Activated naive CD4-positive, alpha-beta T cell treated with Interleukin-2 at 50 U/mL for 16 hours (primary cell): ENCODE measurements at places on chromosomes 1 and 21.

DNA sequence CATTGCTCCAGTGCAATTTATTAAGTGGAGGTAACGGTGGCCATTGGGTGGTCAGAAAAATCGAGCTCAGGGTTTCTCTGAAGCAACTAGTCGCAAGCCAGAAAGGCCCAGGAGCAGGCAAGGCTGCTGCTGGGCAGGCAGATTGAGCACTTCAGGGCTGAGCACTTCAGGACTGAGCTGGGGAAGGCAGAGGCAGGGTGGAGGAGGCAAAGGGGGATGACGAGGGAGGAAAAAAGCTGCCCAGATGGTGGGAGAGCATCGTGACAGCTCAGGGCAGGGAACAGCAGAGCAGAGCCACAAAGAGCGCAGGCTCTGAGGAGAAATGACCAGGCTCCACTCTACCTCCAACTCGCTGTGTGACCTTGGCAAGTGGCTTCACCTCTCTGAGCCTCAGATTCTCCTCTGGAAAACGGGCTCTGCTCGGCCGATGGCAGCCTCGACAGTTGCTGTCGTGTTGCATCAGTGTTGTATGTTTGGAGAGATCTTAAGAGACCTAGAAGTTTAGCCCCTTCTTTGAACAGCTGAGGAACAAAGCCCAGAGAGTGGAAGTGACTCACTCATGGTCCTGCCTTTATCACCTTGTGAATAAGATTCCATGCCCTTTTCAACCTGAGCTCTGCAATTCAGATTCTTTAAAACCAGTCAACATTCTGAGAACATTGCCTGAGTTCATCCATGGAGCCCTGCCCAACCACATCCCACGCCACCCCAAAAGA, 141.4 kb downstream of the SYF2 start:
- DNase-seq, result no peak

DNA sequence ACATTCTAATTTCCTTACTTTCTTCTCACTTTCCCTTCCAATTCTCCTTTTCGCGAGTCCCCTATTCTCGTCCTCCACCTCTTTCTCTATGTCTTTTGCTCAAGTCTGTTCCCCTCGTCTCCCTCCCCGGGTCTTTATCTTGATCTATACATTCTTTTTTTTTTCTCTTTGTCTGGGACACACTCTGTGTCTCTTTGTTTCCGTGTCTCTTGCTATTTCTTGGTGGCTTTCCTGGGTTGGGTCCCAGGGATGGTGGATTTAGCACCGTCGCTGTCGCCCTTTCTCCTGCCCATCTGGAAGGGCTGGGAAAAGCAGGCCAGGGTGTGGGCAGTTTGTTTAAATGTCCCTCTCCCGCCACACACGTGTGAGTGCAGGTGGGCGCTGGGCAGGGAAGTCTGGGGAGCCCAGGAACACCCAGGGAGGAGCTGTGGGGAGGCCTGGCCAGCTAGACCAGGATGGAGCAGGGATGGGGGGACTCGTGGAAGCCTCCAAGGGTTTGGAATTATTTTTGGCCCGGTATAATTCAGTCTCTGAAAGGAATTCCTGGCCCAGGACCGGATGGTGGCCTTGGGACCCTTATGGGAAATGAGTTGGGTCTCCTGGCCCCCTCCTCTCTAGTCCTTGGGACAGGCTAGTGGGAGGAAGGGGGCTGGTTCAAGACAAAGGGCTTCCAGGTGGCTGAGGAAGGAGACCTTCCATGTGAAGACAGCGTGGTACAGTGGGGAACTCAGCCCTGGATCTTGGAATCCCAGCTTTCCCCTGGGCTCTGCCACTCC, 9.5 kb upstream of the ID3 start:
- DNase-seq, result no peak

DNA sequence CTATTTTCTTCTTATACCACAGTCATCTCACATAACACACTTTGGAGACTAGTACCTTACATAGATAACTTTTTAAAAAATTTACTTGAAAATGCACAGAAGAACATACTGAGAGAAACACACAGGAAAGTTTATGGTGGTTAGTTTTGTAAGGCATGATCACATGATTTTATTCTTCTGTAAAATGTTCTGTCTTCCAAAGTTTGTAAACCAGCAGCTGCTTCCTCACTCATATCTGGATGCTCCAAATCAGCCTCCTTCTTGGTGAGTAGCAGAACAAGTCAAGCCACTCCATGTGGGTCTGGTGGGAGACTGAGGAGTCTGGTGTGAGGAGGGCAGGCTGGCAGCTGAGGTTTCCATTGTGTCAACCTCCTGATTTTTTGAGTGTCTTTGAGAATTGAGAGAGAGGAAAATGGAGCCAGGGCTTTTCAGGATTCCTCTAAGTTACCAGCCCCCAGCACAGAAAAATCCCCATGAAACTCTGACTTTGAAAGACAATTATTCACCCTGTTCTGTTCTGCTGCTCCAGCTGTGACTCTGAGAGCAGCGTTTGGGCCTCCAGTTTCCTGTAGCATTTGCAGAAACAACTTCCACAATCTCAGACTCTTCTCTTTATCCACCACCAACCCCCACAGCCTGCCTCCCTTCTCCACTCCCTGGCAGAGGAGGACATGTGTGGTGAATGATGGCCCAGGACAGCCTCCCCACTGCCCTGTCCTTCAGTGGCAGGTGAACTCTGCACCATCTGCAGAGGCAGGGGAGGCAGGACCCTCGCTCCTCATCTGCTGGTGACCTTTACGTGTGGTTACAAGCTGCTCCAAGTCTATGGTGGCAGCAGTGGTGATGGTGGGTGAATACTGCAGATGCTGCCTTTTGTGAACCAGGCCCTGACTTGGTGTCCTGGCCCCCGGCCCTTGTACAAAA, 82.3 kb downstream of the FCRL5 start:
- DNase-seq, result no peak

GRCh38 chr1:192907545-192908243, 98.9 kb downstream of the RGS2 start:
- no peak for DNase-seq

DNA sequence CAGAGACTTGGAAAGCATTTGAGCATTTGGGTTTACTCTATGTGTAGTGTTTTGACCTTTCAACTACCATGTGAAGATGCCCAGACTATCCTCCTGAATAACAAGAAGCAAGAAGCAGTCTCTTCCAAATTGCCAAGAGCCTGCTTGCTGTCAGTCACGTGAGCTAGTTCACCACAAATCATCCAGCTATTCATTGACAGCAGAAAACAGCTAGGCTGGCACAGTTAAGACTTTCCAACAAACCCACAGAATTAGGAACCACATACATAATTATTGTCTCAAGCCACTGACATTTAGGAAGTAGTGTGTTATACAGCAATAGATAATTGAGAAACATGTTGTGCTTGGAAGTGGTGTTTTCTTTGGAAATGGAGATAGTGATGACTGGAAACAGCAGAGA, 1652.0 kb downstream of the NCAM2 start:
- no peak for DNase-seq

- DNase-seq, result no peak
Observed at GRCh38 chr1:156399355-156400125, 30.5 kb downstream of the RHBG start.

DNA sequence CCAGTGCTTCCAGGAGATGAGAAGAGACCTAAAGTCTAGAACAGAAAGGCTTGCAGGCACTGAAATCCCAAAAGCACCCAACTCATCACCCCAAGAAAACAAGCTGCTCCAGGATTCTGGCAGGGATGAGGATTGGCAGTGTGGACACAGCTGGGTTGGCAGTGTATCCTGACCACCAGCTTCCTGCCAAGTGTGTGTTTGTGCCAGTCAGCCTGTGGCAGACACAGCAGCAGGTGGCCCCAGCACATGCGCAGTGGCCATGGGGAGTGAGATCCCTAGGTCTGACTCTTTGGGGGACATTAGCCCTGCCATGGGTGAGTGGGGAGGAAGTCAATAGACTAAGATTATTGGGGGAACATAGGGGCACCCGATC, 8.7 kb upstream of the SNAPIN start:
- DNase-seq, result no peak

DNA sequence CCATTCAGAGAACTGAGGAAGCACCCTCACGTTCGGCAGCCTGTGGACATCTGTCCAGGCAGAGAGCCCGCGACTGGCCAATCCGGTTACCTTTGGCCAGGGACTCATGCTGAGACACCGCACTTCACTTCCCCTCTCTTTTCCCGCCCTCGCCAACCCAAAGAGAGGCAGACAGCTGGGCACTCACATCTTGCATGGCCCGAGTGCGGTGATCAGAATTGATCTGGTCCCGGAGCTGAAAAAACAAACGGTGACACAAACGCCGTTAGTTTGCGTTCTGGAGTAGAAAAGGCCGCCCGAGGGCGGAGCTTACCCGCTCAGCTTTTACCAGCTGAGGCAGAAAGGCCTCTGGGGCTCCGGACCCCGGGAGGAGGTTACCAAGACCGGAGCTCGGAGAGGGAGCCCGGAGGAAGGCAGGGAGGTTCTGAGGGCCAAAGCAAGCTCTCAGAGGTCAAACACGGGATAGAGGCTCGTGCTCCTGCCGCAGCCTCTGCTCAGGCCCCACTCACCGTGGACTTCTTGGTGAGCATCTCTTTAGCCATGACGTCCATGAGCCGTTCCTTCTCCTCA, 376 bp downstream of the SF3A3 start:
- DNase-seq, result peak; percentile 51

GRCh38 chr1:68049941-68050878, at the start of gene DIRAS3:
Gene DIRAS3, minus strand, starts transcription at chr1:68050627. Its CDS starts 3,330 bp downstream, at chr1:68047297.
- no peak for DNase-seq

DNA sequence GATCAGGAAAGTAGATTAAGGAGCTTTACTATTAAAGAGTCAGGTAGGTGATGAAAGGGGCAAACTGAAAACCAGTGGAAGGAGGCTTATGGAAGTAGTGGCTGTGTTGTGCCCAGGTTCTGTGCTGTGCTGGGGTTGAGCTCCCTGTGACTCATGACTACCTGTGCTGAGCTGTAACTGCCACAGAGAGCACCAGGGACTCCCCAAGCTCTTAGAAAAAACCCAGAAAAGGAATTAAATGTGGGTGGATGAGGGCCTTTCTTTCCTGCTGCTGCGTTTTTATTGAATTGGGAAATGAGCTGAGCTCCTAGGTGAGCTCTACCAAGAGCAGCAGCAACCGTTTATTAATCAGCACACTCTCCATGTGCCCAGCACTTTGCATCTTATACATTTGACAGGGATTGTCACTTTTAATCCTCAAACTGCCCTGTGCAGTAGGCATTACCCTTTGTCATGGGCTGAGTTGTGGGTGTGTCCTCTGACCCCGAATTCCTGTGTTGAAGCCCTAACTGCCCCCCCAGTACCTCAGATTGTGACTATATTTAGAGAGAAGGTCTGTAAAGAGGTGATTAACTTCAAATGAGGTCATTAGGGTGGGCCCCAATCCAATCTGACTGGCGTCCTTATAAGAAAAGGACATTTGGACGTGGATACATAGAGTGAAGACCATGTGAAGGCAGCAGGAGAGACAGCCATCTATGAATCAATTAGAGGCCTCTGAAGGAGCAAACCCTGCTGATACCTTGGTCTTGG, 65.4 kb downstream of the AK4 start:
- DNase-seq, result no peak

- no peak for DNase-seq
Observed at GRCh38 chr1:232875536-232875935, 70.3 kb downstream of the MAP10 start.

DNA sequence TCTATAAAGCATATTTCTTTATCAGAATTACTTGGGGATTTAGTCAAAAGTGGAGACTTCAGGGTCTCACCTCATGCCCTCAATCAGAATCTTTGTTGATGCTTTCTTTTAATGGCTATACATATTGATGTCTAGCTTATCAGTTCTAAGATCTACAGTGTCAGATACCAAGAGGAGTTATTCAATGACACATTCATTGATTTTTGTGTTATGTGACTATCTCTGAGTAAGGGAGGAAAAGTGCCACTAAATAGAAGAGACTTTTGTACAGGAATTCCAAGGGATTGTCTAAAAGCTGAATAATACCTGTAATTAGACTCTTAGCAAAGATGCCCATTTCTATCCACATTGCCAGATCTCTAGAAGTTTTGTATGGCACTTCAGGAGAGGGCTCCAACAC, 87.2 kb downstream of the HLX start:
- DNase-seq, result no peak

GRCh38 chr1:28510273-28510969, 4.6 kb downstream of the RCC1 start:
- DNase-seq, result peak; percentile 37

DNA sequence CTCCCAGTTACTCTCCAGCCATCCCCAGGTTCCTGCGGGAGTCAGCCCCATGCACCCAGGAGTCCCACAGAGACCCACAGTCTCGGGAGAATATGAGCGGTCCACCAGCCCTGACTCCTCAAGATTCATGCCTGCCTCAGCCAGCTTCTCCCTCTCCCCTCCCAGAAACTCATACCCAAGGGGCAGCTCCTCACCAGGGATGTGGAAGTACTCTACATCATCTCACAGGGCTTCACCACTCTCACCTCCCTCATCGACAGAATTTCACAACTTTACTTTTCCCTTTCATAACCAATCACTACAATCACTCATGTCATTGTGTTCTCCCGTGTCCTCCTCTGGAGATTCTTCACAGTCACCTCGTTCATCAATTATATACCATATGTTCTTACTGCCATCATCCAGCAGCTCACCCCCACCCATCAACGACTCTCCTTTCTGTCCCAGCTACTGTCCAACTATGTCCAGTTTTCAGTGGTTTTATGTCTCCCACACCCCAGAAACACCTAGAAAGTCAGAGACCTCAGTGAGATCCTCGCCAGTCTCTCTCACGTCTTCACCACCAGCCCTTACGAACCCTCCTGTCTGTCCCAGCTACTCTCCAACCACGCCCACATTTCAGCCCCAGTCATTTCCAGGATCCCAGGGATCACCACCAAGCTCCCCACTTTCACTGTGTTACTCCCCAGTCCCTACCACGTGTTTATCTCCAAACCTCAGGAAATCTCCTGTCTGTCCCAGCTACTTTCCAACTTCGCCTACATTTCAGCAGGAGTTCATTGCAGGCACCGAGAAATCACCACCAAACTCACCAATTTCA, 1530.1 kb upstream of the TPTE start:
- no peak for DNase-seq

DNA sequence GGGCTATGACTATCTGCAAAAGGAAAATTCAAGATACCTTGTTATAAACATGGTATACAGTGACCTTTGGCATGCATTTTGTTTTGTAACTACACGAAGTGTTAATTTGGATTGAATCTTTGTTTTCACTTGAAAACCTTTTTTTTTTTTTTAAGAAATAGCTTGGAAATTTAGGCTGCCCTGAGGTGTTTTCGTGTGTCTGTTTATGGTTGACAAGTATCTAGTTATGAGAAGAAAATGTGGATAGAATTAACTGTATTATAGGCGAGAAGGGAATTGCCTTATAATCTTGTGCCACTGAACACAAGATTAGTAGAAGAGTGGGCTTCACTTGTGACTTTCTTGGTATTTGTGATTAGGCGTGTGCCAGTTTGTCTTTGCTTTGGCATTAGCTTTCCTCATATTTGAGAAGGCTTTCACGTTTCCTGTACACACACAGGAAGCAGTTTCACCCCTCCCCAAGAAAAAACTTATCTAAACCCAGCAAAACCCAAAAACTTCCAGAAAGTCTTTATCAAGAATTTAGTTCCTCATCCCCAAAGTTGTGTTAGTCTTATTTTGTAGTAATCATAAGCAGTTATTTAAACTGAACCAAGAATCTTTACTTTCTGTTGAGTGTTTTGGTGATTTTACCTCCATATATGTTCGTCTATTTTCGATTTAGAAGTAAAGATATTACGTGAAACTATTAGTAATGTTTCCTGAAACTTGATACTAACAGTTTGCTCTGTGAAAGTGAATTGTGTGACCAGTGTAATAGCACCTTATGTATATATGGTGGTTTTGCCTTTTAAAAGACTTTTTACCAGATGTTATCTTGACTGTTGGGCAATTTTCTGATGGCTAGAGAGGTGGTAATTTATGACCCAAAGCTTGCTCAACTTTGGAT, 3.8 kb downstream of the DYRK1A start:
- no peak for DNase-seq
